ENCODE measurements at places on chromosomes 12 and 14. TPM values are rescaled to one million over a fixed set of nuclear protein-coding genes. Genes with fewer than 3 reads are reported as not detected.

The RTL1 gene
- total RNA-seq = 0.26 TPM

The TMCC3 gene
- 0.99 TPM for total RNA-seq

The ZNF219 gene
- 28.1 TPM for total RNA-seq

The ARHGAP9 gene
- 0.60 TPM for total RNA-seq

The STAT2 gene
- total RNA-seq = 10.7 TPM

The LGALS3 gene
- 159 TPM for total RNA-seq

The YAF2 gene
- total RNA-seq = 17.4 TPM

The BDKRB2 gene
- 1.0 TPM for total RNA-seq

The FAM90A1 gene
- 0.16 TPM for total RNA-seq

The PLEKHG7 gene
- not detected for total RNA-seq

The CDKN1B gene
- total RNA-seq = 16.7 TPM

The SCN8A gene
- 1.6 TPM for total RNA-seq

The PLD4 gene
- 0.06 TPM for total RNA-seq

The GYS2 gene
- total RNA-seq = not detected
